ENCODE measurements at places on chromosomes 11 and 22. TPM values are rescaled to one million over a fixed set of nuclear protein-coding genes. Genes with fewer than 3 reads are reported as not detected.

GRCh38 chr22:17476838-17477237, 86.5 kb upstream of the SLC25A18 start:
- no peaks in the 10 kb centered on the region for H3K36me3 ChIP-seq
- H3K4me3 ChIP-seq = no peak overlapping the region
- no peak for DNase-seq
- H3K27ac ChIP-seq = no peak overlapping the region
- H3K27me3 ChIP-seq = peaks cover 50% of the 10 kb centered on the region

- no peaks in the 10 kb centered on the region for H3K36me3 ChIP-seq
- DNase-seq = no peak
- no peaks in the 10 kb centered on the region for H3K4me1 ChIP-seq
- H3K4me3 ChIP-seq = no peak overlapping the region
- H3K27ac ChIP-seq = no peak overlapping the region
- no peaks in the 10 kb centered on the region for H3K27me3 ChIP-seq
Measured at GRCh38 chr11:134751766-134752165, 339.7 kb upstream of the B3GAT1 start.

DNA sequence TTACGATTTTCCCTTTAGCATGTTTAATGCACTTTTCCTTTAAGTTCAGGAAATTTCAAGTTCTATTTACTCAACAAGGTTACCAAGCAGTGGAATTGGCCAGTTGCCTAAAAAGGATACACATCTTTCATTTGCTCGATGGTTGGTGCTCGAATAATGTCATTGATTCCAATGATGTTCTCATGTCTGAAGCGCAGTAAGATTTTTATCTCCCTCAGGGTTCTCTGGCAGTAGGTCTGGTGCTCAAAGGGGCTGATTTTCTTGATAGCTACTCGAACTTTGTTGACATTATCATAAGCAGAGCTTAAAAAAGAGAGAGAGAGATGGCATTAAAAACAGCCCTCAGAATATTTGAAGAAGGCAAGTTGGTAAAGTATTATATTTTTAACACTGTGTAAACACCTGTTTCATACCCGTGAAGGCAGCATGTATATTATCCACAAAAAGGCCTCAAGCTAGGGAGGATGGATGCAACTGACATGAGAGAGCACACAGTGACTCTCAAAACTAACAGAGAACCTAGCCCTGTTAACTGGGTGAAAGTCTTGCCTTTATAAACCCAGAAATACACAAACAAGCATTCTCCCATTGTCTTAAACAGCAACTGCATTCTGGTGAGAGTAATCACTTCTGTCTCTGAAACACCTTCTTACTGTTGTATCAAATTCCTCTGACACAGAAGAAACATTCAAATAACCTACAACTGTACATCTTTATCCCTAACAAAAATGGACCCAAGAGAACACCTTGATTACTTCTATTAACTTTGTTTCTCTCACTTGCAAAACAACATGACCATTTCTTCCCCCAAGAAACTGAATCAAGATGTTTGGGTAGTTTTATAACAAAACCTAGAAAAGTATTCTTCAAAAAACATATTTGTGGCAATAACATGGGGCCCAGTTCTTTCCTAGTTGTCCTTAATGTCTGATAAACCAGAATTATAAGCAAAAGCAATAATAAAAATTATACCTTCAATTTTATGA, 59.6 kb downstream of the MAPK1 start:
- H3K27me3 ChIP-seq = no peaks in the 10 kb centered on the region
- peaks cover 58% of the 10 kb centered on the region for H3K36me3 ChIP-seq
- no peaks in the 10 kb centered on the region for H3K4me1 ChIP-seq
- H3K27ac ChIP-seq = no peak overlapping the region

- H3K27me3 ChIP-seq = no peaks in the 10 kb centered on the region
- H3K36me3 ChIP-seq = no peaks in the 10 kb centered on the region
- no peaks in the 10 kb centered on the region for H3K4me1 ChIP-seq
- H3K4me3 ChIP-seq = no peak overlapping the region
- no peak overlapping the region for H3K27ac ChIP-seq
Measured at GRCh38 chr11:94883878-94884277, 89.5 kb downstream of the CWC15 start.

CABP4 gene
- total RNA-seq = not detected

EIF4ENIF1 gene
- 14.8 TPM for total RNA-seq

CDHR5 gene
- total RNA-seq = not detected
